ENCODE measurements at places on chromosomes 7 and 10. TPM values are rescaled to one million over a fixed set of nuclear protein-coding genes. Genes with fewer than 3 reads are reported as not detected.

CYP3A4 gene
- total RNA-seq = not detected

- no peak for DNase-seq
Observed at GRCh38 chr10:129375912-129376311, 91.1 kb upstream of the MGMT start.

- DNase-seq = no peak
Observed at GRCh38 chr7:1121476-1121875, 33.6 kb downstream of the GPER1 start.

- no peak for DNase-seq
Observed at GRCh38 chr7:84913731-84914130, 273.1 kb downstream of the SEMA3D start.

DNA sequence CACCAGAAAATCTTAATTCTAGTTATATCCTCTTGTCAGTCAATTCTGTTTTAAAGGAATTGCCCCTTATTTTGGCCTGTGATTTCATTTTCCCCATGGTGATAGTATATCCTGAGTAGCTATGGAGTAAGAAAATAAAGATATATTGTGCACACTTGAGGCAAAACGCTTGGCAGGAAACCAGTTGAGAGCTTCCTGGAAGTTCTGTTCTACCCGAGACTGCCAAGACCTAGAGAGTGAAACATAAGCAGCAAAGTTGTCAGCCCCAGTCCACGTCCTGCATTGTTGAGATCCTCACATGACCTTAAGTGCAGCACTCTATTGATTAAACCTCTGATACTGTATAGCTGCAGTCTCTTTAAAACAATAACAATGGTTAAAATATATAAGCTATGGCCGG lies 235.2 kb downstream of the CDC14C start:
- no peak for DNase-seq

- peak; percentile 60 for DNase-seq
Observed at GRCh38 chr10:128186959-128187787, 61.0 kb upstream of the MKI67 start.

- no peak for DNase-seq
Observed at GRCh38 chr10:61021926-61022325, 77.9 kb upstream of the RHOBTB1 start.

DNA sequence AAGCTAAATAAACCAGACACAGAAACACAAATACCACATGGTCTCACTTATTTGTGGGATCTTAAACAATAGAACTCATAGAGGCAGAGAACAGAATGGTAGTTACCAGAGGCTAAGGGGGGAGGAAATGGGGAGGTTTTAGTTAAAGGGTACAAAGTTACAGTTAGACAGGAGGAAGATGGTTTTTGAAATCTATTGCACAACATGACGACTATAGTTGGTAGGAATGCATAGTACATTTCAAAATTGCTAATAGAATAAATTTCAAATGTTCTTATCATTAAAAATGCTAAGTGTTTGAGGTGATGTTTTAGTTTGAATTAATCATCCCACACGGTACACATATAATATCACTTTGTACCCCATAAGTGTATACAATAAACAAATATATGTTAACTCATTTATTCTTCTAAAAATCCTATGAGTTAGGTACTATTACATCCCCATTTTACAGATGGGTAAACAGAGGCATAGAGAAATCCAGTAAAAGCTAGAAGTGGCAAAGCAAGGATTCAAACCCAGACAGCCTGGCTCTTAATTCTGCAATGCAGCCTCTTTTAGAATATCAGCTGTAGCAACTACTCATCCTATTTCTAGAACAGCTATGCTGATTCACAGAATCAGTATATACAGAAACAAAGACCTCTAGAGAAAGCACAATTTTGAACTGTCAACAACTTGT lies 50.9 kb downstream of the HBP1 start:
- no peak for DNase-seq

Data from natural killer cell (primary cell).